Cerebellar nuclear complex (tissue), 1 donor: ENCODE measurements at places on chromosomes 11 and 22.

GRCh38 chr22:42418811-42419242 lies 13.4 kb downstream of the NFAM1 start:
- DNase-seq: no peak

DNA sequence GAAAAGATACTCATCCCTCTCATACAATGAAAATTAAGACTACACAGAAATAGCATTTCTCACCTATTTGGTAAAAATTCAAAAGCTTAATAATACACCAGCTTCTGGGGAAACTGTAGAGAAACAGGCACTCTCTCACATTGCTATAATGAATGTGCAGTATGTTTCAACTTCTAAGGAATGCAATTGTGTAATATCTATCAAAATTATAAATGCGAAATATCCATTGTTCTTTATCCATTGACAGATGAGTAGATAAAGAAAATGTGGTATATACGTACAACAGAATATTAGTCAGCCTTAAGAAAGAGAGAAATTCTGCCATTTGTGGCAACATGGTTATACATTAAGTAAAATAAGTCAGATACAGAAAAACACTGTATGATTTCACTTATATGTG lies 101.4 kb upstream of the OR9G4 start:
- no peak for DNase-seq

DNA sequence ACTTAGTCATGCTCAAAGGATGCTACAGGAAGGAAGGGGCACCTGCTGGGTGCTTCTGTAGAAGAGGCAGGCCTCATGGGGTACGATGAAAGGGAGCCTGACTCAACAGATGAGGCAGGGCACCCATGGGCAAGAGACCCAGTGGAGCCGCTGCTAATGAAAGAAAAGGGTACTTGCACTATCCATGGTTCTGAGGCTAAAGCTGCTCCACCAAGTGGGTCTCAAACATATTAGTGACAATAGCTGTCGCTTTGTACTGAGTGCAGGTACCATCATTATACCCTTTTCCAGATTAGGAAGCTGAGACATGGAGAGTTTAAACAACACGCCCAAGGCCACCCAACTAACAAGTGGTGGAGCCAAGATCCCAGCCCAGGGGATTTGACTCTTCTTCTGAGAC lies 127.5 kb upstream of the SERPIND1 start:
- no peak for DNase-seq

DNA sequence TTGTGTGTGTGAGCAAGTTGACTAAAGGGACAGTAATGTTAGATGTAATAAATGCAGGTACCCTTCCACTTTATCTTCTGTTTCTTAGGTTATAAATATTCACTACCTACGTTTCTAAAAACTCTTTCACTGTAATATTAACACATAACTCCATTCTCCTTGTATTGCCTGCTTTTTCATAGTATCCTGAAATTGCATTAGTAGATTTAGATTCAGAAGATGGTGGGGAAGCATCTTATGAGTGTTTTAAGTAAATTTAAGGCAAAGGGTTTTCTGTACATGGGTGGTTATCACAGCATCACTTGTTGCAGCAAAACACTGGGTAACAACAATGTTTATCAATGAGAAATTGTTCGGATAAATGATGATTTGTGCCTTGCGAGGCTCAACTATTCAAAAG lies 115.2 kb upstream of the VPREB1 start:
- DNase-seq: no peak

DNA sequence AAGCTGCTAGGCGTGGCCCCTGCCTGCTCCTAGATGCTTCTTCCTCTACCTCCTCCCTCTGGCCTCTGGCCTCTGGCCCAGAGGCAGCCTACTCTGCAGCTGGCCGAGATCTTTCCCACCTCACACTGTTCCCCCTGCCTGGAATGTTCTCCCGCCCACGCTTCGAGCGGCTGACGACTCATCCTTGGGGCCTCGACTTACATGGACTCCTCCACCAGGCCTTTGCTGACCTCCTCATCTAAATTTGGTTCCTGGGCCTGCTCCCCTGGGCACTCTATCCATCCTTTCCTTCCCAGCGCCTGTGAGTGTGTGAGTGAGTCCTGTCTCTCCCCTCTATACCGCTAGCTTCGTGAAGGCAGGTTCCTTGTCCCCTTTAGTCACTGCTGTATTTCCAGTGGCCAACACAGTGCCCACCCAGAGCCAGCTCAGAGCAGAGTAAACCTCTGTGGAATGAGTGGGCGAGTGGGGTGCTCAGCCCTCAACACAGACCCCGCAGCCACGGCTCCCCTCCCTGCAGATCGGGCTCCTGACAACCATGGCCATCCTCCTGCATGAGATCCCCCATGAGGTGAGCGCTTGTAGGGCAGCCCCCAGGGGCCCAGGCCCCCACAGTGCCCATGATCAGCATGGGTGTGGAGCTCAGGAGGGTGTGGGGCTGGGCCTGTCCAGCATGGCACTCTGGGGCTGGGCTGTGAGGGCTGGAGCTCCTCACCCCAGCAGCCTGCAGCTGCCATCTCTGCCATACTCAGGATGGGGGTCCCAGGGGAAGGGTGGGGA lies 5.7 kb downstream of the SLC39A13 start:
- DNase-seq: no peak

- no peak for DNase-seq
Measured at GRCh38 chr22:48961705-48962104, 866.0 kb downstream of the BRD1 start.

- DNase-seq: no peak
Measured at GRCh38 chr11:17967661-17968060, 45.2 kb downstream of the SERGEF start.

DNA sequence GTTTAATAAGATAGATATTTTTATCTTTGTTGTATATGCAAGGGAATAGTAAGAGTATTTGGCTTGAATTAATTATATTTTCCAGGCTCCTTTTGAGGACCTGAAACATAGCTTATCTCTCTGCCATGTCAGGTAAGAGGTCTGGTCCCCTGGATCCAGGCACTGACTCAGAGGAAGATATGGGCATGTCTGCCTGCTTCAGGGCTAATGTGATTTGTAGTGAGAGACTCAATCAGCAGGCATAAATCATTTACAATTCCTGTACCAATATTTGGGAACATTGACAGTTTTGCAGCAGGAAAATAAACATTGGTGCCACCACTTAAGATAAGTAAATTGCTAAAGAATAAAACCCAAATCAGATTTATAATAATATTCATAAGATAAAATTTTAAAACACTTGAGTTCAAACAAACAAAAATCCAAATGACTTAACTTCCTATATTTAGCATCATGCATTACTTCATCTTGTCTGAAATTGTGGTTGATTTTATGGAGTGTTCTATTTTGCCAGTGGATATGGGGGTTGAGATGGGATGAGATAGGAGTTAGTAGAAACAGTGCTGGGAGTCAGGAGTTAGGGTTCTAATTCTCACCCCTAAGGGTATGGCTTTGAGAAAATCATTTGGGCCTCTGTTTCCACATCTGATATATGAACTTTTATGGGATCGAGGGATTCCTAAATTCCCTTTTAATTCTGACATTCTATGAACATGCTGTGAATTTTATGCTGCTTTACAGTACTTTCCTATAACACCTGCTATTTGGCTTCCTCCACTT lies 5.1 kb upstream of the CALCA start:
- DNase-seq: no peak

DNA sequence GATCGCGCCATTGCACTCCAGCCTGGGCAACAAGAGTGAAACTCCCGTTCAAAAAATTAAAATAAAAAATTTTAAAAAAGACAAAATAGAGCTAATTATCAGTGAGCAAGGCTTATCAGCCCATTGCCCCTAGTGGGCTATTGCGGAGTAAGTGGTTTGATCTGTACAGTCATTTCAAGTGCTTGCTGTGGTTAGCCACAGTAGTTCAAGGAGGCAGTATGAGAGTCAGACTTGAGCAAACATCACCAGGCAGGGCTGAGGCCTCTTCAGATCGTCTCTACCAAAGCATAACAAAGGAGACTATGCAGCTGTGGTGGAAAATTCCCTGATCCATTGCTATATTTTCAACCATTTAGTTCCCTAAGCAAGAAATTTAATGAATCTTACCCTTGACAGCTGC lies 4.3 kb upstream of the SBF2 start:
- DNase-seq: no peak

GRCh38 chr11:2176389-2176900 lies 4.8 kb upstream of the TH start:
- DNase-seq: no peak

GRCh38 chr11:125141178-125141577 lies 23.4 kb upstream of the PKNOX2 start:
- no peak for DNase-seq

DNA sequence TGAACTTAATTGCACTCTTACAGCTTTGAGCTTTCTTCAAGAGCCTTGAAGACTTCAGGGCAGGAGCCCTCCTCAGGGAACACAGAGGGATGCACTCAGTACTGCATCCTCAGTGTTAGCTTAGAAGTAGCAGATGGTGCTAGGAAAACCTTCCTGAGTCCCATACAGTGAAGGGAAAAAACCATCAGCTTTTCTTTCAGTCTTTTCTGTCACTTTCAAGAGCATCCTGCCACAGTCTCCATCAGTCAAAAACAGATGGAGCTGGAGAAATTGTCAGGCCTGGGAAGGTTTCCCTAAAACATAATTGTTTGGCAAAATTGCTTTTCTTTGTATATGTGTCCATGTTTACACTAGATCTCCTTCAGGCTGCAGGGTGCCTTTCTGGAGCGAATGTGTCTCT lies 384.1 kb downstream of the NELL1 start:
- DNase-seq: no peak

DNA sequence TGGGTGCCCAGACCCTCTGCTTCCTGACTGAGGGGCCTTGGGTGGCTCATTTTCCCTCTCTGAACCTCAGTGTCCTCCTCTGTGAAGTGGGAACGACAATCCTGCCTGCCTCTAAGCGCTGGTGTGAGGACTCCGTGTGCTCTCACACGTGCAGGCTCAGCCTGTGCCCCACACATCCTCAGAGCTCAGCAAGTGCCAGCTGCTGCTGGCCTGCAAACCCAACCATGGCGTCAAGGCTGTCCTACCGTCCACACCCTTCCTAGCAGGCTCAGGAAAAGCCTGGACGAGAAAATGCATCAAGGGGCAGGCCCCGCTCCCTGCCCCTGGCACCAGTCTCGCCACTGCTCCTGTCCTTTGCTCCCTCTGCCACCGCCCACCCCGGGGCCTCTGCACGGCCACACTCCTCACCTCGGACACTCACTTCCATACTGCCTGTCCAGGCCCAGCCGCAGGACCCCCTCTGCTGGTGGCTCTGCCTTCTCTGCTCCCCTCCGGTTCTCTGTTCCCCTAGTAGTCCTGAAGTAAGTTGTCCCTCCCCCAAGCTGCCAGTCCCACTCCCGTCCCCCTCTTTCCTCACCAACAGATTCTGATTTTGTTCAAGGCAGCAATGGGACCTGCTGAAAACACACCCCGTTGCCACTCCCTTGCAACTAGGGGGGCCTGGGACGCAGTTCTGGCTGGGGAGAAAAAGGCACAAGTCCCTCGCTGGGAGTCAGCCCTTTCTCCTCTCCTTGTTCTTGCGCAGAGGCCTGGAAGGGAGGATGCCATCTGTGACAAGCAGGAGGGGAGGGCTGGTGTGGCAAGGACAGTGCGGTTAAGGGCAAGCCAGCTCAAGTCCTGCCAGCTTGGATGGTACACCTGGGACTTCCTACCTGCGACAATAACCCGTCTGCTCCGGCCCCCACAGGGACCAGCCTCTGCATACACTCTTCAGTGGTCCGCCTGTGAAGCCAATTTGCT lies 62.2 kb downstream of the ARFGAP3 start:
- DNase-seq: no peak

DNA sequence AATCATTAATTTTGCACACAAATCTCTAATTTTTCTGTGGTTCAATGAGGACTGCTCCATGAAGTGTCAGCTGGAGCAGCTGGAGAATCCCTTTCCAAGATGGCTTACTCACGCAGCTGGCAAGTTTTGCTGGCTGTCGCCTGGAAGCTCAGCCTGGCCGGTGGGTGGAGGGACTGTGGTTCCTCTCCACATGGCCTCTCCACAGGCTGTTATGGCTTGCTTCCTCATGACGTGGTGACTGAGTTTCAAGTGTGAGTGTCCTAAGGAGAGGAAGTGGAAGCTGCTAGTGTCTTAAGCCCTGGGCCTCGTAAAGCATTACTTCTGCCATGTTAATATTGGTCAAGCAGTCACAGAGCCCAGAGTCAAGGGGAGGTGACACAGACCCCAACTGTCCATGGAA lies 14.0 kb upstream of the NRIP3 start:
- DNase-seq: no peak

GRCh38 chr22:20021196-20022181 lies 579 bp downstream of the TANGO2 start:
- DNase-seq: no peak

GRCh38 chr11:118281284-118281683 lies 17.2 kb upstream of the MPZL2 start:
- DNase-seq: no peak

- no peak for DNase-seq
Measured at GRCh38 chr22:32764330-32765131, 37.0 kb upstream of the TIMP3 start.

DNA sequence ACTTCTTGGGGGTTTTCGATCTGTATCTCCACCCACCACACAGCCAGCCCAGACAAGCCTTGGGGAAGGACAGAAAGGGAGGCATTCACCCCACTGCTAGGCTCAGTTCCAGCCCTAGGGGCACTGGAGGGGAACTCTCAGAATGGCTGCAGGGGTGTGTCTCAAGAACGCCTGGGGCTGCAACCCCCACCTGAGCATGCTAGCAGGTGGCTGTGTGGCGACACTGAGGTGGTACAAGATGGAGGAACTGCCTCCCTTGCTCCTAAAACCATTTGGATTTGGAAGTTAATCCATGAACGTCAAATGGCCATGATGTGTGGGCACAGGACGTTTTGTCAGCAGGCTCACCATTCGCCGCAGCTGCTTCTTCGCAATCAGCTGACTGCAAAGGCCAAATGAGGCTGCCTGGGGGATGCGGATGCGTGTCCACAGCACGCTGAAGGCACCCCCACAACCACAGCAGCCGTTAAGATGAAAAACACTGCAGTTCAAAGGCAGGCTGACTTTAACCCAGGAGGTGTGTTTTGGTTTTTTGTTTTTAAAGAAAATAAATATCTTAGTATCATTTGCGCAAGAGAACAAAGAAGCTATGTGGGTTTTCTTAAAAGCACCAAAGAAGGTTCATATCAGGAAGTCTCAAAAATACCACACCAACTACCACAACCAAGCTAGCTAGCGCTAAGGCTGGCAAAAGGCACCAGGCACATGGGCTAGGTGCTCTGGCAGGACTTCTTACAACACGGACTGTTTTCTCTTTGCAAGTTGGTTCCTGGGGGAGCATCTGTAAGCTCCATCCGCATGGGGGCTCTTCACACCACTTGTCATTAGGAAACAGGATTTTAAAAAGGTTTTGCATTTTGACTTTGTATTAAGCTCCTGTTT lies 22.2 kb upstream of the NAP1L4 start:
- DNase-seq: no peak

- DNase-seq: no peak
Measured at GRCh38 chr11:128179512-128179911, 407.8 kb downstream of the ETS1 start.
